ENCODE measurements at places on chromosomes 16 and 17.

DNA sequence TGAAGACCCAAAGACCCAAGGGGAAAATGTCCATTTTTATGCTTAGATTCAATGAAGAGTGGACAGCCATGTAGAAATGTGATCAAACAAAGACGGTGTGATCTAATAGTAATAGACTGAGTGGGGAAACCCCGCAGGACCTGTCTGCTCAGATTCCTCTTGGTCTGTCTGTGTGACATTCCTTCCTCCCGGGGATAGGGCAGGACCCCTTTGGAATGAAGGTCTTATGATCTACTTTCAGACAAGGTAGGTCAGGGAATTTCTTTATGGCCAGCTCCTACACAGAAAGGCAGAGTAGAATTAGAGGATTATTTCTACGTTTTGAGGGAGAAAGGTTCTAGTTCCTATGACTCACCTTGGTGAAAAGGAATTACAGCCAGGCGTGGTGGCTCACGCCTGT lies 267.6 kb downstream of the STX8 start:
- no peak for DNase-seq

- no peak for DNase-seq
These were observed 209.4 kb upstream of the CIBAR2 start for GRCh38 chr16:85321509-85322271.

- no peak for DNase-seq
These were observed 18.2 kb downstream of the PAFAH1B1 start for GRCh38 chr17:2611627-2612026.

DNA sequence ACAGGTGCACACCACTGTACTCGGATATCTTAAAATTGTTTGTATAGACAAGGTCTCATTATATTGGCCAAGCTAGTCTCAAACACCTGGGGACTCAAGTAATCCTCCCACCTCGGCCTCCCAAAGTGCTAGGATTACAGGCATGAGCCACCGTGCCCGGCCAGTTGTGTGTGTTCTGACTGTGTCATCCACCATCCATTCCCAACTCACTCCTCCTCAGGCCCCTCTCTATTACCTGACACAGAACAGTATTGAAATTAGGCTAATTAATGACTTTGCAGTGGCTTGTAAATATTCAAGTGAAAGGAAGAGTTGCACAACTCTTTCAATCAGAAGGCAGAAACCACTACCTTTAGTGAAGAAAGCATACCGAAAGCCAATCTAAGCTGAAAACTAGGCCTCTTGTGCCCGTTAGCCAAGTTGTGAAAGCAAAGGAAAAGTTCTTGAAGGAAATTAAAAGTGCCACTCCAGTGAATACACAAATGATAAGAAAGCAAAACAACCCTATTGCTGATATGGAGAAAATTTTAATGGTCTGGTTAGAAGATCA lies 28.7 kb downstream of the GOSR1 start:
- DNase-seq = no peak

- no peak for DNase-seq
These were observed 16.1 kb downstream of the KCNJ12 start for GRCh38 chr17:21392266-21392665.

DNA sequence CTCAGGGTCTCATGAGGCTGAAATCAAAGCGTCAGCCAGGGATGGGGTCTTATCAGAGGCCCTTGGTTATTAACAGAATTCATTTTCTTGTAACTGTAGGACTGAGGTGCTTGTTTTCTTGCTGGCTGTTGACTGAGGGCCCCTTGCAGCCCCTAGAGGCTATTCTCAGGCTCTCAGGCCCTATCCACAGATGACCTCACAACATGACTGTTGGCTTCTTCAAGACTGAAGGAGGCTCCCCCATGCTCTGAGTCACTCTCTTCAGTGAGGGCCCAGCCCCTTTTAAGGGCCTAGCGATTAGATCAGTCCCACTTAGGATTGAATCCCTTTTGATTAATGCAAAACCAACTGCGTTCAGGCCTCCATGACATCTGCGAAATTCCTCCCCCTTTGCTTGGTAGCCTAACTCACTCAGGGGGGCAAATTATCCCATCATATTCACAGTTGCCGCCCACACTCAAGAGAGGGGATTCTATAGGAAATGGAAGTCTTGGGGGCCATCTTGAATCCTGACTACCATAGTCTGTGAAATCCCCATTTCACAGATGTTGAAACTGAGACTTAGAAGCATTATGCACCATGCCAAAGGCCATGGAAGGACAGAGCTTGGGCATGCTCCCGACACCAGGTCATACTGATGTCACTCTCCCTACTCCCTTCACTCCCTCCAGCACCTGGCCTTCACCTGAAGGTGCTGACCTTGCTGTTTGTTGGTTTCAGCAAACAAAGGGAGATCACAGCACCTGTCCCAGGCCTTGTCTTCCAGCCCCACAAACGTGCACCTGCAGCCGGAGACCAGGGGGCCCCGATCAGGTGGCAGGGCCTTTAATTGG lies 592.3 kb downstream of the MAF start:
- no peak for DNase-seq

DNA sequence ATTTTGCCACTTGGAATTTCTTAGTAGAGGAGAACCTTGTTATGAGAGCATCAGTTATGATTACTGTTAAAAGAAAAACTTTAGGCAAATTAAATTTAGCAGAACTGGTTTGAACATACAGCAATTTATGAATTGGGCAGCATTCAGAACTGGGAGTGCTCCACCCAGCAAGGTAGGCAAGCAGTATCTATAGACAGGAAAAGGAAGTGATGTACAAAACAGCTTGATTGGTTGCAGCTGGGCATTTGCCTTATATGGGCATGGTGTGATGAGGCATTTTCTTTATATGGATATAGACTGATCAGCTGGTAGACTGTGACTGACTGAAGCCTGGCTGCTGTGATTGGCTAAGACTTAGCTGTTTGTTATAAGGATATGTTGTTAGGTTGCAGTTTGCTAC lies 17.6 kb upstream of the CYLD start:
- no peak for DNase-seq

DNA sequence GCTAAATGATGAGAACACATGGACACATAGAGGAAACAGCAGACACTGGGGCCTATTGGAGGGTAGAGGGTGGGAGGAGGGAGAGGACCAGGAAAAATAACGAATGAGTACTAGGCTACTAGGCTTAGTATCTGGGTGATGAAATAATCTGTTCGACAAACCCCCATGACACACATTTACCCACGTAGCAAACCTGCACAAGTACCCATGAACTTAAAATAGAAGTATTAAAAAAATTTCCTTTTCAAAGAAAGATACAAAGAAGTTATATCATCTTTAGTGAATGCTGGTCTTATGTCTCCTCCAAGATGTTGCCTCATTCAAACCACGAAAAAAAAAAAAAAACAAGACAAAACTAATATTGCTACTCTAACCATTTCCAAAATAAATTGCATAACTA lies 31.7 kb downstream of the MBTD1 start:
- no peak for DNase-seq

- DNase-seq = no peak
These were observed 9.2 kb downstream of the NETO2 start for GRCh38 chr16:47134550-47134949.

DNA sequence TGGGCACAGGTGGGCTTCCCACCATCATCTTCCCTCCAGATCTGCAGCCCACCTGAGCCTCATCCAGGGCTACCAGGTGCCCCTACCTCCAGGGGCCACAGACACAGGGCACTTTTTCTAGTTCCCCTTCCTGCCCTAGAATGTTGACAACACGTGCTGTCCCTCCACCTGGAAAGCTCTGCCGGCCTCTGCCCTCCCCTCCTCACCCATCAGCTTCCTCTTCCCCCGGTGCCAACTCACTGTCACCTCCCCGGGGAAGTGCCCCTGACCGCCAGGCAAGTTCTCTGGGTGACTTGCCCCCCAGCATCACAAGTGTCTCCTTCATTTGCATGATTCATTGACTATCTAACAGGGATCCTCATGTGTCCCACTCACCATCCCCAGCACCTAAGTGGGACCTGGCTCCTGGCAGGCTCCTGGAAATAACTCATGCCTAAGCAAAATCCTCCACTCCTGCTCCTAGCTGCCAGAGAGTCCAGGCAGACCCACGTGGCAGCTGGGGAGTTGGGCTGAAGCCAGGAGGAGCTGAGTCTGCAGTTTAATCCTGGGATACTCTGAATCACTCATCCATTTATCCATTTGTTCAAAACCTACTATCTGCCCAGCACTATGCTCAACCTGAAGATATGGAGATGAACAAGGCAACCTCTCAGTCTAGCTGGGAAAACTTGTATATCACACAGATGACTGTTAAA lies 304.4 kb downstream of the FOXL1 start:
- no peak for DNase-seq

DNA sequence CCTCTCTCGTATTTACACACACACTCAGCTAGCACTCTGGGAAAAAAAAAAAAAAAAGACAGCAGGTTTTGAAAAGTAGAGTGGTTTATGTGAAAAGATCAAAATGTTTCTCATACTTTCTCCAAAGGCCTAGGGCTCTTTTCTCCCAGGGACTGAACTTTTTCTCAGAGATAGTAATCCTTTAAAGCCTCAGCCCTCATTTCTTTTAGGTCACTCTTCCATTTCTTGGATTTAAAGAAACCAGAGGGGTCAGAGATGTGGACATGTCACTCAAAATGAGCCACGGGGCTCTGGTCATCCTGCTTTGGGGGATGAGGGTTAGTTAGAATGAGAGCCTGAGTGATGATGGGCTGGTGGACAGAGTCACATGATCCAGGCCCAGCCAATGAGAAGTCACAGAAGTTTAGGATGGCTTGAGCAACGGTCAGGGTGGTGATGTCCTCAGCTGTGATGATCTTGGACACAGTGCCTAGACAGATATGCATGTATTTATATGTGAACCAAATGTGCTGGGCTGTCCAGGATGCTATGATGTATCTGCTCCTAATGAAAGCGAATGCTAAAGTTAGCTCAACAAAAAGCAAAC lies 33.7 kb upstream of the AXIN2 start:
- DNase-seq = no peak

DNA sequence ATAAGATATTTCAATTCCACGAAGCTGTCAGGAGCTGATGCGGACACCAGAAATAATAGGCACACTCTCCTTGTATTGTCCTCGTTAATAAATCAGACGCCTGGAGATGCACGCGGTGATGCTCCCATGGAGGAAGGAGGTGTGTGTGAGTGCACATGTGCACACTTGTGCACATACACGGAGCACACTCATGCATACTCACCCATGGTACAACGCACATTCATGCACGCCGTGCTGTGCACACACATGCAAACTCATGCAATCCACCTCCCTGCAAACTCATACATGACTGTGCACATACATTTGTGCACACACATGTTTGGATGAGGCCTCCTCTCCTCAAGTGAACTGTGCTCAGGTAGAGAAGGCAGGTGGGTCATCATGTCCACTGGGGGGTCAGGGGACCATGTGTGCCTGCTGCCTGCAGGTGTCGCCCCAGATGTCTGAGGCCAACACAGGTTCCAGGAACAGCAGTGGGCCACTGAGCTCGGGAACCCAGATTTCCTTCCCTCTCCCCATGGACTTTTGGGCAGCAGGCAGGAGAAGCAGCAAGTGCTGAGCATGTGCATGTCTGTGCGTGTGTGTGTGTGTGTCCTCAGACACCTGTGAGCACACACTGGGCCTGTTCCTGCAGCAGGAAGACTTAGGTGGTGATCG lies 165.3 kb downstream of the SDK2 start:
- DNase-seq = no peak

GRCh38 chr16:51153577-51154031 lies 2.5 kb upstream of the SALL1 start:
- DNase-seq = no peak

DNA sequence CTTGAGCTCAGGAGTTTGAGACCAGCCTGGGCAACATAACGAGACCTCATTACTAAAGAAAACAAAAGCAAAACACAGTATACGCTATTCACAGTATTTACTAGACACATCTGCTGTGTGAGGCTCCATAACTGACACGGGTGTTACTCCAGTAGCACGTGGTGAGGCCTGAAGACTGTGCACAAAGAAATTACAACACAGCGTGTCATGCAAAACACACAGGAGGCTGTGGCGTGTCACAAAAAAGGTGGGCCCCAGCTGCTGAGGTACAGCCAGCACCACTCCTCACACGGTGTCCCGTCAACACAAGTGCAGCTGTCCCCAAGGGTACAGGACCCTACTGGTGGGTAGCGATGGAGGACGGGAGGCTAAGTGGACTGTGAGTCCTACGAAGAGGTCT lies 2.7 kb downstream of the CYBC1 start:
- DNase-seq = no peak

GRCh38 chr17:19440421-19440820 lies 29.4 kb downstream of the RNF112 start:
- DNase-seq = no peak

DNA sequence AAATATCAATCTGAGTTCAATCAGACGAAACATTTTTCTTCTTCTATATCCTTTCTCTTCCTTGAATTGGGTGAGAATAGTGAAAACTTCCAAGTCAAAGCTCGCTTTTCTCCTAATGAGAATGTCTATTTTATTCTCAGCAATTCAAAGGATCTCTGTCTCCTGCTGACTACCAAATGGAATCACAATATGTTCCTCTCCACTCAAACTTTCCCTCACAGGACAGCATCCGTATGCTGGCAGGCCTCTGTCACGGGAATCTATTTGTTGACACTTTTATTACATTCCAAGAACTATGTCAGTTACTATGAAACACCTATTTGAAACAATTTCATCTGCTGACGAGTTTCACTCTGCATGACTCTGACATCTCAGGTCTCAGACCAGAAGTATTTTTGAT lies 1196.6 kb downstream of the CDH11 start:
- DNase-seq = no peak

DNA sequence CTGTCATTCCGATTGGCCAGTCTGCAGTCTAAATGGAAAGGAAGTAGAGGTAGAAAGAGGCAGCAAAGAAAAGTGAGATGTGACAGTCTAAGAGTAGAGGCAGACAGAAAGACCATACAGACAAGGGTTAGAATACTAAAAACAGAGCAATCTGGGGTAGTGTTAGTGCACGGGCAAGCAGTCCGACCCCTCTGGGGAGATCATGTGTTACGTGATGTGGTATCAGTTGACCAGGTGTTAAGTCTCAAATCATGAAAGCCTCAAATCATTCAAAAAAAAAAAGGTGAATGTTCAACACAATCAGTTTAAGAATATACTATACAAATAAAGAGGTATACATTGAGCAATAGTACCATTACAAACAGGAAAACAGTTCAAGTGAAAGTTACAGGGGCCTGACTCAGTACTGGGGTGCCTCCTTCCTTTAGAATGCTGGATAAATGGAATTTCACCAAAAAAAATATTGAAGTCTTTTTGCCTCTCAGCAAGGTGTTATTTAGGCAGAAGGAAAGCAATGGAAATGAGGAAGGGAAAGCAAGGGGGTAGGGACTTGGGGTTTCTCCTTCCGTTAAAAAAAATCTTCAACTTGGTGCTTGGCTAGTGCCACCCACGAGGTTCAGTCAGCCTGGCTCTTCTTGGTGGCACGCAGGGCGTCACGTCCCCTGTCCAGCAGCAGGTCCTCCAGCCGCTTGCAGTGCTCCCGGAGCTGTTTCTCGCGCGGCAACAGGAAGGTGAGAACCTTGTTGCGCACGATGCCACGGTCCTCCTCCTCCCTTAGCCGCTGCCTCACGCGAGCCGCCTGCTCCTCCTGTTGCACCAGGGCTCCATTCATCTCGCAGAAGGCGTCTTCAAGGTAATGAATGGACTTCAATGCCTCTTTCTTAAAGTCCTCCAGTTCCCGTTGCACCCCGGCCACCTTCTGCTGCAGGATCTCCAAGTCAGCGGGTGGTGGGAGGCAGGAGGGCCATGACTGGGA lies 616 bp downstream of the CCDC182 start:
- DNase-seq = no peak

Measured in T-helper 9 cell (primary cell).